Glutamatergic neuron (in vitro differentiated cells): ENCODE measurements at places on chromosomes 6 and 20. TPM values are rescaled to one million over a fixed set of nuclear protein-coding genes. Genes with fewer than 3 reads are reported as not detected.

GRCh38 chr20:46085179-46085851, 4.4 kb downstream of the NCOA5 start:
- no peak for DNase-seq

- no peak for DNase-seq
Measured at GRCh38 chr6:158517581-158517980, 42.3 kb upstream of the TMEM181 start.

Gene PHACTR2
- total RNA-seq = 9.7 TPM

Gene HLA-DMA
- 0.76 TPM for total RNA-seq

GRCh38 chr6:27040244-27041042, 207.1 kb upstream of the PRSS16 start:
- no peak for DNase-seq

Gene IL20RA
- total RNA-seq = not detected

Gene ERVFRD-1
- not detected for total RNA-seq

Gene GSTA2
- total RNA-seq = not detected
